Fibroblast of lung (primary cell): ENCODE measurements at places on chromosomes 7 and 10. TPM values are rescaled to one million over a fixed set of nuclear protein-coding genes. Genes with fewer than 3 reads are reported as not detected.

The TMUB1 gene
- 14.1 and 20.3 TPM in 2 replicates for total RNA-seq

The CDH23 gene
- 0.17 and 0.51 TPM in 2 replicates for total RNA-seq

The CNTNAP2 gene
- total RNA-seq: not detected in 2 replicates

The CDHR3 gene
- total RNA-seq: 4.9 and 9.4 TPM in 2 replicates

The CWF19L1 gene
- 17.3 and 21.3 TPM in 2 replicates for total RNA-seq

The ABHD11 gene
- total RNA-seq: 7.1 and 8.0 TPM in 2 replicates

The ETV1 gene
- total RNA-seq: 12.8 and 26.4 TPM in 2 replicates
